ENCODE measurements at places on chromosomes 12 and 14.
A peak's percentile ranks its signal among the peaks of the same experiment; 100 is the strongest.

DNA sequence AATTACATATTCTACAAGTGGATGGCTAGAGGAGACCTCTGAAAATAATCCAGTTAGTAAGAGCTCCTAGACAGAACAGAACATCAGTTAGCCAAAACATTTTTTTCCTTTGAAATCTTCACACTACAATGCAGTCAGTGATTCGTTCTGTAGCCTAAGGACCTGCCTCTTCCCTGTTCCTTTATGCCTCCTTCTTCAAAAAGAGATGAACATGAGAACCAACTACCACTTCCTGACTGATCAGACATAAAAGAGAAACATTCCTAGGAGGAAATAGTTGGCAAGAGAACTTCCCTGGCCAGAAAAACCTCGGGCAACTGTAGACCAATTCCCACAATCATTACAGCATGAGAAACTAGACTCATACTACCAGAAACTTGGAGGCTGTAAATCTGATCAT, 29.4 kb downstream of the ITPR2 start:
- no peak for DNase-seq

DNA sequence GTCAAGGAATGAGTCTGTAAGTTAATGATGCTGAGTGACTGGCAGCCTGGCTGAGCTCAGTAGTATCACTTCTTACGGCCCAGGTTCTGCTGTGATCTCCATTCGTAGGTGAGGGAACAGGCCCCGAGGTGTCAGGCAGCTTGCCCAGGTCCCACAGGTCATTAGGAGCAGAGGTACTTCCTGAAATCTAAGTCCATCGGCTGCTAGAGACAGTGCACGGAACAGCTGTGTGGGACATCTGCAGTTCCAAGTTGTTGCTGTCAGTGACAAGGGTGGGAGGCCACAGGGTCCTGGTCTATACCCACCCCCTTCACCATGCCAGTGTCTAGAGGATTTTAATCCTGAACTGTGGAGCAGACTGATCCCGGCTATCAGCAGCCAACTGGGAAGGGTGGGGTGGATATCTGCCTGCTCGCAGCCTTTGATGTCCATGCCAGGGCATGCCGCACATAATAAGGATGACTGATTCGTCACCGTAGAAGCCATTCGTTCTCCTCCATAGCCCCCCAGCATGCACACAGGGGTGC, 82.3 kb upstream of the RIN3 start:
- DNase-seq = no peak

GRCh38 chr14:20609215-20610001, 18.2 kb upstream of the RNASE12 start:
- DNase-seq = peak; percentile 66

- DNase-seq = no peak
Observed at GRCh38 chr12:106289196-106289681, 13.3 kb upstream of the TCP11L2 start.

Data from RWPE2 (cell line).